ENCODE measurements at places on chromosomes 4 and X. TPM values are rescaled to one million over a fixed set of nuclear protein-coding genes. Genes with fewer than 3 reads are reported as not detected.
A peak's percentile ranks its signal among the peaks of the same experiment; 100 is the strongest.

SPIN2A gene
- total RNA-seq: 1.6 TPM

MAGEB2 gene
- not detected for total RNA-seq

SMIM31 gene
- not detected for total RNA-seq

GNRHR gene
- total RNA-seq: not detected

DCAF12L1 gene
- total RNA-seq: 1.9 TPM

AKAP14 gene
- total RNA-seq: not detected

DNA sequence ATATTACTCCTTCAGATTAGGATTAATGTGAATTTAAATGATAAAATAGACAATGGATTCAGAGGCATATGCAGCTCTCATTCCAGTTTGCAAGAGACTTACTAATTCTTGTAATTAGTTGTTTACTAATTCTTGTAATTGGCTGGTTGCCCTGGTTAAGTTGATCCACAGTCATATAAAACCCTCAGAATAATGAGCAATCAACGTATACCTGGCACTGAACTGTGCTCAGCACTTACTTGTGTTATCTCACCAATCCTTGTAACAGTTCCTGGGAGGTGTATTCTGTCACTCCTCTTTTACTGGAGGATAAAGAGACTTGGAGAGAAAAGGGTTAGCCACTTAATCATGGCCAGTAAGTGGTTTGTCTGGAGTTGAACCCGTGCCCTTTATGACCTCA is 10.5 kb downstream of the HERC5 start:
- no peak overlapping the region for H3K27ac ChIP-seq
- H3K4me1 ChIP-seq: no peaks in the 10 kb centered on the region
- H3K27me3 ChIP-seq: no peaks in the 10 kb centered on the region
- H3K4me3 ChIP-seq: no peak overlapping the region
- H3K36me3 ChIP-seq: peaks cover 18% of the 10 kb centered on the region
- DNase-seq: no peak

GRCh38 chr4:181330654-181331201 is 912.5 kb upstream of the TENM3 start:
- H3K27me3 ChIP-seq: no peaks in the 10 kb centered on the region
- no peaks in the 10 kb centered on the region for H3K36me3 ChIP-seq
- peaks cover 5% of the 10 kb centered on the region for H3K4me1 ChIP-seq
- no peak for DNase-seq

- no peaks in the 10 kb centered on the region for H3K4me1 ChIP-seq
- peaks cover 1% of the 10 kb centered on the region for H3K27me3 ChIP-seq
- H3K4me3 ChIP-seq: no peak overlapping the region
- H3K36me3 ChIP-seq: no peaks in the 10 kb centered on the region
Measured at GRCh38 chr4:44845993-44846392, 119.6 kb upstream of the GNPDA2 start.

- no peaks in the 10 kb centered on the region for H3K36me3 ChIP-seq
- DNase-seq: no peak
- no peak overlapping the region for H3K4me3 ChIP-seq
- peaks cover 2% of the 10 kb centered on the region for H3K4me1 ChIP-seq
- no peak overlapping the region for H3K27ac ChIP-seq
- H3K27me3 ChIP-seq: no peaks in the 10 kb centered on the region
Measured at GRCh38 chr4:138235419-138235952, 6.7 kb downstream of the SLC7A11 start.

DNA sequence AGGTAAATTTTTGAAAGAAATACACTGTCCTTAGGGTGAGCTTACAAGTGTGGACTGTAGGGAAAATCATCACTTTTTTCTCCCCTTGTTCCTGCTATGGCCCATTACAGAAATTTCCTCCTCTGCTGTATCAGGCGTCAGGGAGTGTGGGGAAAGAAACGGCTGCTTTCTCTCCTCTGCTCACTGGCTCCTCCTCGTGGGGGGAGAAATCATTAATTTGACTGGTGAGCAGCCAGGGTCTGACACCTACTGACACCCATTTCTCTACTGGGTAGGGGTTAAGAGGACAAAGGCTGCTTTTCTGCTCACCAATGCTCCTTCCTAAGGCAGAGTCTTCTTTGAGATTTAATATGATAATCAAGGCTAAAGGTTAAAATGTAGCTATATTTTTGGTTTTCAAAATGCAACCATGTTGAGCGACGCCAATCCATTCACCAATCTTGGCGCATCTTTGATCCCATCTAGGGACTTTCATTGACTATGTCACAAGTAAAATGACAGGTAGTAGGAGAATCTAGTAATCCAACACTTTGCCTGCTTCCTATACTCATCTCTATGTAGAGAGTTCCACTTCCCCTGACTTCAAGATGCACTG is 25.1 kb downstream of the SETD7 start:
- H3K27ac ChIP-seq: no peak overlapping the region
- DNase-seq: peak; percentile 82
- no peaks in the 10 kb centered on the region for H3K36me3 ChIP-seq

DNA sequence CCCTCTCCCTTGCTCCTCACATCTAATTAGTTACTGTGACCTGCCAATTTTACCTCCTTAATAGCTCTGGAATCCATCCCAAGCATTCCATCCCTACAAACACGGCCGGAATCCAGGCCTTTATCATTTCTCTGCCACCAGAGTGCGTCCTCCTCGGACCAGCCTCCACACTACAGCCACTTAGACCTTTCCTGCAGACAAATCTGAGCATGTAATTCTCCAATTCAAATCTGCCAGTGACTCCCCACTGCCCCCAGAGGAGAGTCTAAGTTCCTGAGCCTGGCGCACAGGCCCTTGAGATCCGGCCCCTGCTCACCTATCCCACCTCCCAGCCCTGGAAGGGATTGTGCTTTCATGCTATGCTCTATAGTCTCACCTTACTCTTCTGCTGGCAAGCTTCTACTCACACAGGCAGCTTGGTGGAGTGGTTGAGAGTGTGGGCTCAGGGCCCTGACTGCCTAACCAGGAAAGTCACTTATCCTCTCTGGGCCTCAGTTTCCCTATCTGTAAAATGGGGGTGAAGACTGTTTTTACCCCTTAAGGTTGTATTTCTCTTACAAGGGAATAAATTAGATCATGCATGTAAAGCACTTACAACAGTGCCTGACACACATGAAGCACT is 31.2 kb downstream of the PJA1 start:
- peaks cover 6% of the 10 kb centered on the region for H3K36me3 ChIP-seq
- peak overlapping the region; percentile 74 for H3K27ac ChIP-seq
- no peak overlapping the region for H3K4me3 ChIP-seq
- H3K27me3 ChIP-seq: no peaks in the 10 kb centered on the region

DNA sequence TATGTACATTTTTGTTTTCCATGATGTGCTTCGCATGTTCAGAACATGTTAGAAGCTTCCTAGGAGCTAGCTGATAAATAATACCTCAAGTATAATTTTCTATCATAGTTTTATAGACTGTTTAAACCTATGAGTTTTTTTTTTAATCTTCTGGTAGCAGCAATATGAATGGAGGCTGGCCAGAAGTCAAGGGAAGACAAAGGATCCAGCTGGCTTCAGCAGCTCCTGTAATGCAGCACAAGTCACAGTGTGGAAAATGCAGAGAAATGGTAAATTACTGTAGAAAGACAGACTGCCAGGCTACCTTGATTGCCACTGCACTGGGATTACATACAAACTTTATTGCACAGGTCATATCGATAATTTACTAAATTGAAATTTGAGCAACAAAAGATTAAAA is 537.9 kb downstream of the IQCM start:
- H3K27ac ChIP-seq: no peak overlapping the region
- H3K36me3 ChIP-seq: no peaks in the 10 kb centered on the region
- no peaks in the 10 kb centered on the region for H3K27me3 ChIP-seq

DNA sequence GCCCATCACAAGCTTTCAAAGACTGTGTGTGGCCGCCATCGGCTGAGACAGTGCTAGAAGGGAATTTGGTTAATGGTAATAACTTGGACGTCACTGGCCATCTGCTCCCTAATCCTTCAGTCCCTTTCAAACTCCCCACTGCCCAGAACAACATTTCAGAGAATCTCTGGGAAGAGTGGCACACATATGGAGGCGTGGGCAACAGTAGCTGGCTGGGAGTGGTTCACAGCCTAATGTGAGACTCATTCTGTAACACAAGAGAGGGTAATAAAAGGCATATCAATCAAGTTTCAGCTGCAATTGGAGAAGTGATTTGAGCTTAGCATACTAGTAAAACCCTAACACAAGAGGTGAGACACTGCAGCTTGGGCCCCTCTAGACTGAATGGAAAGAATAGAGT is 15.4 kb downstream of the SMIM10 start:
- no peak for DNase-seq
- H3K27ac ChIP-seq: no peak overlapping the region
- H3K4me1 ChIP-seq: no peaks in the 10 kb centered on the region

- no peak overlapping the region for H3K4me3 ChIP-seq
- H3K4me1 ChIP-seq: peaks cover 56% of the 10 kb centered on the region
- H3K27me3 ChIP-seq: peaks cover 7% of the 10 kb centered on the region
Measured at GRCh38 chr4:37664696-37665095, 21.5 kb downstream of the RELL1 start.

GRCh38 chr4:94452476-94453371 is 982 bp downstream of the PDLIM5 start:
- peak overlapping the region; percentile 96 for H3K27ac ChIP-seq
- H3K27me3 ChIP-seq: peaks cover 5% of the 10 kb centered on the region
- peak; percentile 67 for DNase-seq
- peaks cover 34% of the 10 kb centered on the region for H3K4me1 ChIP-seq

DNA sequence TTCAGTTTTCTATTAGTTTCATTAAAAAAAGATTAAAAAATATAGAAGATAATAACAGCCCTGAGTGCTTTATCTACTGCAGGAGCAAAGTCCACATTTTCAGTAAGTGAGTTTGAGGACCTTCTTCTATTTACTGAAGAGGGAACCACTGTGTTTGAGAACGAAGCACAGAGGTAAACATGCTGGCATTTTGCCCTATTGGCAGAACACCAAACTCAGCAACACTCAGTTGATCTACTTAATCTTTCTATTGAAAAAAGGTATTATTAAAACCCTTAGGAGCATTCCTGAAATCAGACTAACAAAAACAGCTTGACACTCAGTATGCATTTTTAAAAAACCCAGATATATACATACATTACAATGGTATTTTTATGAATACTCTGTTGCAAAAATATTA is 1496.7 kb downstream of the TECRL start:
- H3K27me3 ChIP-seq: no peaks in the 10 kb centered on the region
- no peaks in the 10 kb centered on the region for H3K36me3 ChIP-seq
- H3K4me3 ChIP-seq: no peak overlapping the region
- no peak for DNase-seq
- no peak overlapping the region for H3K27ac ChIP-seq
- no peaks in the 10 kb centered on the region for H3K4me1 ChIP-seq

- H3K36me3 ChIP-seq: peaks cover 15% of the 10 kb centered on the region
- H3K27me3 ChIP-seq: peaks cover 11% of the 10 kb centered on the region
- no peak for DNase-seq
- H3K27ac ChIP-seq: no peak overlapping the region
Measured at GRCh38 chr4:13537011-13537831, 7.1 kb downstream of the NKX3-2 start.

DNA sequence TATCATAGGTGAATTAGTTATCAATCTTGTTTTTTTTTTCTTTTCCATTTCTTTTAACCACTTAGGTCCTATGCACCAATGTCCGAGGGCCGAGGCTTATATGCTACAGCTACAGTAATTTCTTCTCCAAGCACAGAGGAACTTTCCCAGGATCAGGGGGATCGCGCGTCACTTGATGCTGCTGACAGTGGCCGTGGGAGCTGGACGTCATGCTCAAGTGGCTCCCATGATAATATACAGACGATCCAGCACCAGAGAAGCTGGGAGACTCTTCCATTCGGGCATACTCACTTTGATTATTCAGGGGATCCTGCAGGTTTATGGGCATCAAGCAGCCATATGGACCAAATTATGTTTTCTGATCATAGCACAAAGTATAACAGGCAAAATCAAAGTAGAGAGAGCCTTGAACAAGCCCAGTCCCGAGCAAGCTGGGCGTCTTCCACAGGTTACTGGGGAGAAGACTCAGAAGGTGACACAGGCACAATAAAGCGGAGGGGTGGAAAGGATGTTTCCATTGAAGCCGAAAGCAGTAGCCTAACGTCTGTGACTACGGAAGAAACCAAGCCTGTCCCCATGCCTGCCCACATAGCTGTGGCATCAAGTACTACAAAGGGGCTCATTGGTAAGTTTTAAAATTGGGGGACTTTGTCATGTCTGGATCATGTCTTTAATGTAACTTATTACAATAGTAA is 250.7 kb downstream of the RAPGEF2 start:
- DNase-seq: no peak
- no peaks in the 10 kb centered on the region for H3K4me1 ChIP-seq
- no peak overlapping the region for H3K4me3 ChIP-seq
- H3K27me3 ChIP-seq: peaks cover 8% of the 10 kb centered on the region

DNA sequence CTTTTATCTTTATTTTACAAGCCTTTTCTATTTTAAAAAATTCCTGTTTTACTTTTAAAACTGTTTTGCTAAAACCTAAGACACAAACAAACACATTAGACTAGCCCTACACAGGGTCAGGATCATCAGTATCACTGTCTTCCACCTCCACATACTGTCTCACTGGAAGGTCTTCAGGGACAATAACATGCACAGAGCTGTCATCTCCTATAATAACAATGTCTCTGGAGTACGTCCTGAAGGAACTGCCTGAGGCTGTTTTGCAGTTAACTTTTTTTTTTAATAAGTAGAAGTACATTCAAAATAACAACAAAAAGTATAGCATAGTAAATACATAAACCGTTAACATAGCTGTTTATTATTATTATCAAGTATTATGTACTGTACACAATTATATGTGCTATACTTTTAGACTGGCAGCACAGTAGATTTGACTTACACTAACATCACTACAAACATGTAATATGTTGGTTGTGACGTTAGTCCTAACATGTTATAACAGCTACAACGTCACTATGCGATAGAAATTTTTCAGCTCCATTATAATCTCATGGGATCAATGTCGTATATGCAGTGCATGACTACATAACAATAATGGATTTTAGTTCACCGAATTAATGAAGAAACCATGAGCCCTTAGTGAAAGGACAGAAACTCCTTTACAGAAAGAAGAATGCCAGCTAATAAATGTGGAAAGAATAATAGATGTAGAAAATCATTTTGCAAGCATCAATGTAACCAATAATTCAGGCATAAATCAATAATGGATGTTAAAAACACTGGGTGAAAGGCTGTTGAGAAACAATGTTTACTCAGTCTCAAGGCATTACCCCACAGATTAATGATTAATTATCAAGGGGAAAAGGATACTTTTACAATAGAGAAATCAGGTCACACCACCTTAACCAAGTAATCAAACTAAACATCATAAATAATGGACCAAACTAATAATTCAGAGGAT is 49.2 kb downstream of the FBXW7 start:
- no peak overlapping the region for H3K4me3 ChIP-seq
- H3K36me3 ChIP-seq: no peaks in the 10 kb centered on the region
- no peak for DNase-seq
- no peaks in the 10 kb centered on the region for H3K27me3 ChIP-seq
- no peaks in the 10 kb centered on the region for H3K4me1 ChIP-seq

- H3K4me1 ChIP-seq: peaks cover 12% of the 10 kb centered on the region
- H3K36me3 ChIP-seq: no peaks in the 10 kb centered on the region
- no peak overlapping the region for H3K27ac ChIP-seq
- H3K4me3 ChIP-seq: no peak overlapping the region
- no peak for DNase-seq
- no peaks in the 10 kb centered on the region for H3K27me3 ChIP-seq
Measured at GRCh38 chr4:160299177-160299576, 1196.3 kb downstream of the RAPGEF2 start.

GRCh38 chrX:17542123-17542522 is 167.1 kb downstream of the NHS start:
- no peaks in the 10 kb centered on the region for H3K36me3 ChIP-seq
- no peak overlapping the region for H3K27ac ChIP-seq
- no peak for DNase-seq
- H3K27me3 ChIP-seq: no peaks in the 10 kb centered on the region
